Immature natural killer cell (primary cell): ENCODE measurements at places on chromosomes 6 and 20.

- peak; percentile 14 for DNase-seq
These were observed 11.8 kb downstream of the GNAS start for GRCh38 chr20:58864346-58864745.

DNA sequence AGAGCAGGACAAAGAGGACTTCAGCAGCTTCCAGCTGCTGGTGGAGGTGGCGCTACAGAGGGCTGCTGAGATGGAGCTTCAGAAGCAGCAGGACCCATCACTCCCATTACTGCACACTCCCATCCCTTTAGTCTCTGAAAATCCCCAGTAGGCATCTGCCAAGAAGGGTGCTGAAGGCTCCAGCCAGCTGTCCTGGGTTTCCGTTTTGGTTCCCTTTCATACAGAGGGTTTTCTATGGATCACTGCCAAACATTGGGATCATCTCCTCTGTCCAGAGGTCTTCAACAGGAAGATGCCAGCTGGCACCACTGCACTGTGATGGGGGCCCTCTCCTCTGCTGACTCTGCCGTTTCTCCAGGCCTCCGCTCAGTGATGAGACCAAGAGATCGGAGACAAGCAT, 14.3 kb upstream of the RAB5IF start:
- no peak for DNase-seq

GRCh38 chr20:62117658-62118057, 4.6 kb upstream of the LSM14B start:
- DNase-seq: peak; percentile 96

DNA sequence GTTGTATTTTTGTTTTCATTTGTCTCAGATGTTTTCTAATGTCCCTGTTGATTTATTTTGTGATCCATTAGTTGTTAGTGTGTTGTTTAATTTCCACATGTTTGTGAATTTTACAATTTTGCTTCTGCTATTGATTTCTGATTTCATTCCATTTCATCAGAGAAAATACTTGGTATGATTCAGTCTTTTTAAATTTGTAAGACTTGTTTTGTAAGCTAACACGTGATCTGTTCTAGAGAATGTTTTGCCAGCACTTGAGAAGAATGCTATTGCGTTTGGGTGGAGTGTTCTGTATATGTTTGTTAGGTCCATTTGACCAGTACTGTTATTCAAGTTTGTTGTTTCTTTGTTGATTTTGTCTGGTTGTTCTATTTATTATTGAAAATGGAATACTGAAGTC, 53.9 kb downstream of the KIZ start:
- no peak for DNase-seq

- DNase-seq: no peak
These were observed 11.9 kb upstream of the SPINT3 start for GRCh38 chr20:45527294-45527693.

DNA sequence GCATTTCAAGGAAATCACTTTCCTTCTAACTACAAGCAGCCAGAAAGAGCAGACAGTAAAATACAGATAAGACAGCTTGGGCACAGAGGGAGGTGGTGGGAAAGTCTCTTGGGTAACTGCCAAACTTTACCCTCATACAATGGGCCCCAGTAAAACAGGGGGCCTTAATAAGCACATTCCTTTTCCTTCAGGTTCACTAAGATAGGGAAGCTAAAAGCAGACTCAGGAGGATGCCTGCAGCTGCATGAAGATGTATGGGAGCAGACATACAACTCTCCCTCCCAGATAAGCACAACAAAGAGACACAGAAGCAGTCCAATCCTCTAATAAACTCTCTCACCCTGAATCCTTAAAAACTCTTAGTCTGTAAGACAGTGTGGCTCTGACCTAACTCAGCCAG, 49.0 kb downstream of the SIM1 start:
- DNase-seq: no peak

DNA sequence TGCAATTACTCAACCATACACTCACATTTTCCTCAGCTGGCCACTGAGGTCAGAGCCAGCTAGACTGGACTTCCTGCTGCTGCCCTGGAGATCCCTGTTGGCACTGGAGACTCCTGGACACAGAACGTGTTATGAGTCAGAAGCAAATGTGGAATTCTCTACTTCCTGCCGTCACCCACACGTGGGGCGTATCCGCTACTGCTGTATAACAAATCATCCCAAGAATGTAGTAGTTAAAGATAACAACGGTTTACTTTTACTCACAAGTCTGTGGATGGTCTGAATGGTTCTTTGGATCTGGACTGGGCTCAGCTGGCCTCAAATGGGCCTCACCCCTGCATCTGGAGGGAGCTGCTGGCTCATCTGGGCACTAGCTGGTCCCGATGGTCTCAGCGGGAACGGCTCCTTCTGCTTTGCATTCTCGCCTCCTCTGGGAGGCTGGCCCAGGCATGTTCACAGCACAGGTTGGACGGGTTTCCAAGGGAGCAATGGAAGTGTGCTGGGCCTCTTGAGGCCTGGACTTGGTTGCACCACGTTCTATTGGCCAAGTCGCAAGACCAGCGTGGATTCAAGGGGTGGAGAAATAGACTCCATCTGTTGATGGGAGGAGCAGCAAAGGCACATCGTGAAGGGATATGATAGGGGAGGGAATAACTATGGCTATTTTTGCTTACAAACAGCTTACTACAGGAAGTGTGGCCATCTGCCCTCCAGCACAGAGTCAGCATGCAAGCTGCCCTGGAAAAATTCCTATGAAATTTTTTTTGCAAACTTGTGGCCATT, 118.5 kb downstream of the SNX5 start:
- no peak for DNase-seq

DNA sequence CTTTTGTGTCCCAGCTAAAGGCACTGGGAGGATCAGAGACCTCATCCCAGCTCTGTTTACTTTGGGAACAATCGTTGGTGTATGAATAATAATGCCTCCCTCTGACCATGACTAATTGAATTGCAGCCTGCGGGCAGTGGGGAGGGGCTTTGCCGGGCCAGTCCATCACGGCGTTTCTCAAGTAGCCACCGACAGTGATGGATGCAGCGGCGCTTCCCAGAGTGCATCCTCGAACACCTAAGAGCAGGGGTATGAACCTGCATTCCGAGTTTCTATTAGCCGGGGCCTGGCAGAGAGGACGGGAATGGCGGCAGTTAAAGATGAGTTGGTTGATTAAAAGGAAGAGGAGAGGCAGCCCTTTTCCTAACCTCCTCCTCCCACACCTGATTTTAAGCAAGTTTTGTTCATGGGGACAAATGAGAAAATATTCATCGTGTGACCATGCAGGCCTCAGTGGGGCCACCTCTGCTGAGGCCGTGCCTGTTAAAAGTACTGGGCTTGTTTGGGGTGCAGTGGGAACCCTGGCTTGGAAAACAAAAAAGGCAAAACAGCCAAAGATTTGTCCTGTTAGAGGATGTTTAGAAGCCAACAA, 154.1 kb downstream of the FOXA2 start:
- no peak for DNase-seq

GRCh38 chr6:11330413-11330760, 97.9 kb upstream of the NEDD9 start:
- DNase-seq: no peak

- no peak for DNase-seq
These were observed 676.6 kb downstream of the DHX35 start for GRCh38 chr20:39638731-39639130.
